ENCODE measurements at places on chromosomes 6 and 20.

DNA sequence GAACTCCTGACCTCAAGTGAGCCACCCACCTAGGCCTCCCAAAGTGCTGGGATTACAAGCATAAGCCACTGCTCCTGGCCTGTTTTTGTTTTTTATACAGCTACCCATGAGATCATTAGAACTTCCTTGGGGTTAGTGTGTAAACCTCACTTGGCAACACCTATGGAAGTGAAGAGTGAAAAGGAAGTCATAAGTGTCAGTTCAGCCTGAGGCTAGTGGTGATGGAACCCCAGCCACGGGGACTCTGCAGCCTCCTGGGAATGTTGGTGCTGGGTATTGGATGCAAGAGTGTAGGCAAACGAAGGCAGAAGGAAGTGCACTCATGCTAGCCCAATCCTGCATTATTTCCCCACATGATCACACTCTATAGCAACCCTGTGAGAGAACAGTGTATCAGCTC is 33.6 kb upstream of the FUCA2 start:
- no peak for DNase-seq

DNA sequence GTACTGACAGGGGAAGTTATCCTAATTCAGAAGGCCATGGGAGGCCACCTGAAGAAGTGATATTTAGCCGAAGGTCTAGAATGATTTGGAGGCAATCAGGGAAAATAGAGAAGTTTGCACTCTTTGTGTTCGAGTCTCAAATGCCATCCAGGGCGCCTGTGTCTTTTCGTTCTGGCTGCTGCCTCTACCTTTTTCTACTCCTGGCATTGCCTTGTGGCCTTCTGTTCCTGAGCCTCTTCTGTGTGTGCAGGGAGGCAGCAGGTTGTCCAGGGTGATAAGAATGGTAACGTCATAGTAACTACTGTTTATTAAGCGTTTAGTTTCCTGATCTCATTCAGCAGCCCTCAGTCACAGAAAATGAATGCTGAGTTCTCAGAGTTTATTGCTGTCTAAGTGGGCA is 252.1 kb downstream of the FARS2 start:
- no peak for DNase-seq

DNA sequence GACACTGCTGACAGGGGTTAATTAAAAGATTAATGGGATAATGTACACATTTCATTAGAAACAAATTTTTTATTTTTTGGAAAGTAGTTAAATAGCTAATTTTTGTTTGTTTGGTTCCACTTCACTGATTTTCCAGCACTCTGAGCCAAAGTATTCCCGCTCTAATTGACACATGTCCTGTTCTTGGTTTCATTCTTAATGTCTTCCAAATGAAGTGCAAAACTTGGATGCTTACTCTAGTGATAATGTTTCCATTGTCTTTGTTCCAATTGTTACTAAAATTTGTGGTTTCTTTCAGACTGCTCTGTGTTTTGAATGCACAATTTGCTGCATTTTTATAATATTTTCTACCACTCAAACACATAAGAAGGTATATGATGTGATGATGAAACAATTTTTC is 794.3 kb downstream of the PHF3 start:
- no peak for DNase-seq

- DNase-seq: no peak
Observed at GRCh38 chr6:168124158-168124557, 45.1 kb upstream of the FRMD1 start.

DNA sequence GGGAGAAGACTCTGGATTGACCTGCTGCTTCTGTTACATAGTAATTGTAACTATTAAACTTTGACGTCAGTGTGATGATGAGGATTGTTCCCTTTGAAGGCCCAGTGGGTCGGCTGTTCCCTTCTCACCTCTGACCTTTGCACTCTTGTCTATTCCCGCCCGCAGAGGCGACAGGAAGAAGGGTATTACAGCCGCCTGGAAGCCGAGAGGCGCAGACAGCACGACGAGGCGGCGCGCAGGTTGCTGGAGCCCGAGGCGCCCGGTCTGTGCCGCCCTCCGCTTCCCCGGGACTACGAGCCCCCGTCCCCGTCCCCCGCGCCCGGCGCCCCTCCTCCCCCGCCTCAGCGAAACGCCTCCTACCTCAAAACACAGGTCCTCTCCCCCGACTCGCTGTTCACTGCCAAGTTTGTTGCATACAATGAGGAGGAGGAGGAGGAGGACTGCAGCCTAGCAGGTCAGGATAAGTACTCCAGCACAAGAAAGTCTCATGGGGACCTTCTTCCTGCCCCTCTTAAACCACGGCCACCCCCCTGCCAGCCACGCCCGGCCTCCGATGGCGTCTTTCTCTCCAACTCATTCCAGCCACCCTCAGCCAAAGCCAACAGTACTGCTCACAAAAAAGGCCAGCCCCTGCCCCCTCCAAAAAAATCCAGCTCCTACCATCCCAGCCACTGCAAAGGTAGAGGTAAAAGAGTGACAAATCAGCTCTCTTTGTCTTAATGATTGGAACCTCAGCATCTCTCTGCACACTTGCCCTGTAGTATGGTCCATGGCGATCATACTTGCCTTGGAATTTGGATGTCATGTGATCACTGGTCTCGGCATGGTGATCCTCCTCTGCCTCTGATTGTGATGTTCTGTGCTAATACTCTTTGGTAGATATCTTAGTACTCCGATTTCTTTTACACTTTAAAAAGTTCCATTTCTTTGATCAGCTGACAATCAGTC is 31.6 kb upstream of the KIF25 start:
- no peak for DNase-seq

DNA sequence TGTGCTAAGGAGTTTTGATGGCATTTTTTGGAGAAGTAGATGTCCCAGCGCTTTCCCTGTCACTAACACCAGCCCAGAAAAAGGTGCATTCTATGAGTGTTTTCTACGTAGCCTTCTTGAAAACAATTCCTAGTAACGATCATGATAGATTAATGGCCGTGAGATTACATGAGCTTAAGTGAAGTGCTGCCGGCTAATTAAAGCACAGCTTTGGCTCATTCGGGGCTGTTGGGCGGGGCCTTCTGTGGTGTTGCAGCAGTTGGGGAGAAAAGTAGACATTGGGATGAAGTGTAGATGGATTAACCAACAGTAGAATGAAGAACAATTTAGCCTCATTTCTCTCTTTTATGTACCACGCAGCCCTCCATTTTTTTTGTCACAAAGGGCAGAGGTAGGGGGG is 20.8 kb upstream of the TRAF3IP2 start:
- no peak for DNase-seq

DNA sequence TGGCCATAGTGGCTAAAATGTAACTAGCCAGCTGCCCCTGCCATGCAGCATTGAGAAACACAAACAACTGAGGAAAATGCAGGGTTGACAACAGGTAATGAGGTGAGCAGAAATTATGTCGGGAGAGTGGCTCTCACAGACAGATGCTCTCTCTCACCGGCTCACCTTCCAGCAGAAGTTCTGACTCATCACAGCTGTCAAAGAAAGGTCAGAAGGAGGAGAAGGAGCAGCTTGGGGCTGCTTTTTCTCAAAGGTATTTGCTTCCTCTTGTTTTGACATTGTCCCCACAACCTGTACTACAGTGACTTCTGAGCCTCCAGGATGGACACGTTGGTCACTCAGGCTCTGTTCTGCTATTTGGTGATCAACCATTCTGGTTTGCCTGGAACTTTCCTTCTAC is 190.5 kb upstream of the HEY2 start:
- no peak for DNase-seq

DNA sequence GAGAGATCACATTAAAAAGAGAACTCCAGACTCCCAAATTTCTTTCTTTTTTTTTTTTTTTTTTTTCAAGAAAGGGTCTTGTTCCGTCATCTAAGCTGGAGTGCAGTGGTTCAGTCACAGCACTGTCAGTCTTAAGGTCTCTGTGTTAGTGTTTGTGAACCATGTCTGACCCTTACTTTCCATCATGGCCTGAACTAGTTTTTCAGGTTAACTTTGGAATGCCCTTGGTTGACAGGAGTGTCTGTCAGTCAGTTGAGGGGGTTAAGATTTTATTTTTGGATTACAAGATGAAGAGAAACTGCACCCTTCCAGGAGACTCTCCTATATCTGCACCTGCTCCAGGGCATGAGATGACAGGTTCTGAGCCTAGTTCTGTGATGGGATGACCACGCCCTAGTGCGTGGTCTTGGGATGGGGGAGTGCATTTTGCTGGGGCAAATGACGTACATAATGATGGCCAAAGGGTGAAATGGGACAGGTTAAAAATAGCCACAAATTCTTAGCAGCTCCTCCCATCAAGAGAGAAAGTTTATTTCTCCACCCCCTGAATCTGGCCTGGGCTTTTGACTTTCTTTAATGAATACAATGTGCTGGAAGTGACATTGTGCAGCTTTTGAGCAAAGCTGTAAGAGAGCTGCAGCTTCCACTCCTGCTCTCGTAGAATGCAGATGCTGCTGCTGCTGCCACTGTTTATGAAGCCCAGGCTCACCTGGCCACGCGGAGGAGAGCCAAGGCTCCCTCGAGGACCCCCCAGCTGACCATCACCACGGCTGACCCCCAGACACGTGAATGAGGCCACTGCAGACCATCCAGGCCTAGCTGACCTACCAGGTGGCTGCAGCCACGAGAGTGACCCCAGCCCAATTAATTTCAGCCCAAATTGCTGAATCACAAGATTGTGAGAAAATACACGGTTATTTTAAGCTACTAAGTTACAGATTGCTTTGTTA is 29.7 kb upstream of the FAM50B start:
- DNase-seq: no peak

GRCh38 chr6:45607798-45608197 is 230.1 kb upstream of the SUPT3H start:
- DNase-seq: no peak

DNA sequence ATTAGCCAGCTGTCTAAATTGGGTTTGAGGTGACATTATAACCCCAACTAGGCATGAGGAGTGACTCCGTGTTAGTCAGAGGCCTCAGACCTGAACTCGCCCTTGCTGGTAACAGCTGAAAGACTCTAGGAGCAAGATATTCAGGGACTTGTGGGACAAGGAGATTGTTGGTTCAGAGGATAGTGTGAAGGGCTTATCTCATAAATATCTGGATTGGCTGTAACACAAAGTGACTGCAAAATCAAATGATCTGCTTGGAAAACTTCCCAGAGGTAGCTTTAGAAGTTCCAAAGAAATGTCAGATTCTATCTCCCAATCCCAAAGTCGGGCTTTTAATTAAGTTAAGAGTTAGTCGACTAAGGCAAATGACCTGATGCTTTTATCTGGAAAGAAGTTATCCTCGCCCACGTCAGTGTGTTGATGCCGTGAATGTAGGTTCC is 72.4 kb downstream of the TULP4 start:
- no peak for DNase-seq
